Heart left ventricle (tissue), 16 donors: ENCODE measurements at places on chromosomes 2 and 18.

DNA sequence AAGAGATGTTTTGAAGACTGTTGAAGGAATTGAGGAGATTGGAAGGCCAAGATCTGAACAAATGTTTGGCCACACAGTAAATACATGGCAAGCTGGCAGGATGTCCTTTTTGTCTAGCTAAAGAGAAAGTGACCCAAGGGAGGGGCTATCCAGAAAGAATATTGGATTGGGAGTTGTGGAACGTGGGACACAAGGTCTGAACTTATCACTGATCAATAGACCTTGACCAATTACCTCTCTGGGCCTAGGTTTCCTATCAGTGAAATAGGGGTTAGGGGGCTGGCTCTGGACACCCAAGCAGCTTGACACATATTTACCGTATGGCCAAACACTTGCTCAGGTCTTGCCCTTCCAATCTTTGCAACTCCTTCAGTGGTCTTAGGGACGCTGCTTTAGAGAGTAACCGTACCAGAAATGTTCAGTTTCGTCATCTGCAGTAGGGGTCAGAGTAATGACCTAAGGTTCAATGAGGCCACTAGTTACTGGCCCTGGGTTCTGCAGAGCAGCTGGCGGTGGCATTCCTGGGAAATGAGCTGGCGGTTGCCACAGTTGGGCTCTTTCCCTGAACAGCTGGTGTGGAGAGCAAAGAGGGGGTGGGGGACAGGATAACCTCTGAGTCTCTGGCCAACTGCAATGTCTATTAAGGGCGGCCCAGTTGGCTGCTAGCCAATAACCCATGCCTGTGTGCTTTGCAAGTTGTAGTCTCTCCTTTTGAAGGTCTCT, 70.1 kb upstream of the STPG4 start:
- peak; percentile 90 for DNase-seq

DNA sequence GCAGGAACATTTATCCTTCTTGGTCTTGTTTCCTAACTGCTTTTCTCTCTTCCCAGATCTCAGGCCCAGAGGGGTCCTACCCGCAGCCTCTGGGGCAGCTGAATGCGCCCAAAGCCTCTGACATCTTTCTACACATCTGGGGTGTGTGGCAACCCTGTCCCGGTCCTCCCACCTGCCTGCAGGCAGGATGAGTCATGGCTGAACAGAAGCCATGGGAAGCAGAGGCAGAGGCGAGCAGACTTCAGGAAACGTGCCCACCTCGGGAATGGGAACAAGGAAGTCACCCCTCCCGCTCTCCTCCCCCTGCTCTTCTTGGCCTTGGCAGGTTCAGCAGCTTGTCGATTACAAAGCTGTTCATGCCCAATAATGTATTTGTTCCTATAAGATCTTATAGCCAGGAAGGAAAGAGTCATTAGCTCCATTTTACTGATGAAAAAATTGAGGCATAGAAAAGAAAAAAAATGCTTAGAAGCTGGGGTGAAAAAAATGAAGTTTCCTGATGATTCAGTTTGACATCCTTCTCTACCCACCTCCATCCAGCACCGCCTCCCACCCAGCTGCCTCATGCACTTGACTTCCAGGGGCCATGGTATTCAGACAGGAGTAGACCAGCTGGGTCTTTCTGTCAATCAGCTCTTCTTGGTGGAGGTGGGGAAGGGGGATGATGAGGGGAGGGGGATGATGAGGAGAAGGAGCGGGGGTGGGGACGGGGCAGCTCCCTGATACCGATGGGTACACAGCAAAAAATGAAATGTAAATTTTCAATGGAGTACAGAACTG, 10.4 kb upstream of the KCNF1 start:
- DNase-seq: no peak

- DNase-seq: no peak
These were observed 26.7 kb upstream of the APOB start for GRCh38 chr2:21070341-21071257.

- DNase-seq: no peak
These were observed 96.3 kb upstream of the GAREM1 start for GRCh38 chr18:32566960-32567359.

GRCh38 chr2:146818122-146818521, 1026.7 kb upstream of the ACVR2A start:
- no peak for DNase-seq

DNA sequence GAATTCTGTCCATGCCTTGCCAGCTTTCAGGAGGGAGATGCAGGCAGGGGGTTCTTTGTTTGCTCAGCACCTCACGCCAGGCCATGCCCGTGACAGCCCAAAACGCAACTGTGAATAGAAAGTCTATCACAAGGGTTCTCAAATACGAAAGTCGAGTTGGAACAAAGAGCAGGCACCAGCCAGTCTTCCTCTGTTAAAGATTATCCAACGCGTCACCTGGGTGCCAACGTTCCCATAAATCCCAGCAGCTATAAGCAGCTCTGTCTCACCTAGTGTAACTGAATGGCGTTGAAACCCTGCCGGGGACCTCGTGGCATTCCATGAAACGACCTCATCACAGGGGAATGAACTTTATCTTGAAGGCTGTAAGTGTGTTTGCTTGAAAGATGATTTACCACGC, 84.8 kb upstream of the GATA6 start:
- DNase-seq: no peak

DNA sequence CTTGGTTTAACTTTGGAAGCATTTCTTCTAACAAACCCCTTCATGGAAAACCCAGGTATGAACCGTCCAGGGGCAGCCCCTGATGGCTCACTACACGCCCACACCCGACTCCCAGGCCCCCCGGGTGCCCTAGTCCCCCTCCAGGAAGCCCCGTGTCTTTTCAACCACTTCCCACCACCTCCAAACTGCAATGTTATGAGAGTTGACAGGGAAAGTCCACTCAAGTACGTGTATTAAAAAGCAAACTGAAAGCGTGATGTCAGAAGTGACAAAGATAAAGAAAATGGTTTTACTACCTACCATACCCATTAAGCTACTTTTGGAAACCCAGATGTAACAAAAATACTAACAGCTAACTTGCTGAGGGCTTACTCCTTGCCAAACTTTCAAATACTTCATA, 51.5 kb downstream of the L3MBTL4 start:
- no peak for DNase-seq

GRCh38 chr2:217920879-217921603, 81.8 kb downstream of the TNS1 start:
- DNase-seq: peak; percentile 71

DNA sequence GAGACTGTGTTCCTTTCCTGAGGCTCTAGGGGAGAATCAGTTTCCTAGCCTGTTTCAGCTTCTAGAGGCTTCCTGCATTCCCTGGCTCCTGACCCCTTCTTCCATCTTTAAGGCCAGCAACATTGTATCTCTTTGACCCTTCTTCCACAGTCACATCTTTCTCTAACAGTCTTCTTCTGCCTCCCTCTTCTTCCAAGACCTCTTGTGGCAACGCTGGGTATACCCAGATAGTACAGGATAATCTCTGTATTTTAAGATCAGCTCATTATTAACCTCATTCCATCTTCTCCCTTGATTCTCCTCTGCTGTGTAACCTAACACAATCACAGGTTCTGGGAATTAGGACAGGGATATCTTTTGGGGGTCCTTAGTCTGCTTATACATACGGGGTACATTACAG, 8.9 kb upstream of the MYL12A start:
- DNase-seq: no peak

GRCh38 chr2:98026927-98027522, 31.3 kb upstream of the TMEM131 start:
- DNase-seq: no peak

GRCh38 chr2:72999729-73000725, 71.5 kb downstream of the SFXN5 start:
- DNase-seq: no peak

- no peak for DNase-seq
These were observed 81.5 kb downstream of the MARCO start for GRCh38 chr2:119023534-119023933.

GRCh38 chr2:102664471-102664909, 45.1 kb downstream of the SLC9A2 start:
- DNase-seq: no peak

GRCh38 chr18:25592804-25593360, 240.9 kb upstream of the ZNF521 start:
- no peak for DNase-seq

DNA sequence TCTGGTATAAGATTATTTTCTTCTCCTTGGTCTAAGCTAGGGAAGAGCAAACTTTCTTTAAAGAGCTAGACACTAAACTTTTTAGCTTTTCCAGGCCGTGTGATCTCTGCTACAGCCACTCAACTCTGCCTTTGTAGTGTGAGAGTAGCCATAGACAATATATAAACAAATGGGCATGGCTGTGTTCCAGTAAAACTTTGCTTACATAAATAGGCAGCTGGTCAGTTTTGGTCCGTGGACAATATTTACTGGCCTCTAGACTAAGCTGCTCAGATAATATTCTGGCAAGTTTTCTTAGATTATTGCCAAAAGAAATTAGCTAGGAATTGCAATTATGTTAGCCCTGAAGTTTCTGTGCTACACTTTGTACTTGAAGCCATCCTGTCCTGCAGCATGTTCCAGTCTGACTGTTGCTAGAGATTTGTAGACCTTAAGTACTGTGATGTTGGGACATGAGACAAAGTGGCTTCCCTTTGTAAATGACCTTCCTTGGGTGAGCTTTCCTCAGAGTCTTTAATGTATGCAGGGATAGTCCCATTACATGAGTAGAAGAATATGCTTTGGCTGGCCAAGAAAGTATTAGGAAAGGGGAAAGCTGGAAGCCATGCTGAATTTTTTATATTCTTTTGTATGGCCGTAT, 126.9 kb downstream of the SOX11 start:
- no peak for DNase-seq

GRCh38 chr2:190859347-190860297, 21.0 kb upstream of the GLS start:
- no peak for DNase-seq

GRCh38 chr2:128646091-128646490, 327.4 kb upstream of the HS6ST1 start:
- DNase-seq: no peak

DNA sequence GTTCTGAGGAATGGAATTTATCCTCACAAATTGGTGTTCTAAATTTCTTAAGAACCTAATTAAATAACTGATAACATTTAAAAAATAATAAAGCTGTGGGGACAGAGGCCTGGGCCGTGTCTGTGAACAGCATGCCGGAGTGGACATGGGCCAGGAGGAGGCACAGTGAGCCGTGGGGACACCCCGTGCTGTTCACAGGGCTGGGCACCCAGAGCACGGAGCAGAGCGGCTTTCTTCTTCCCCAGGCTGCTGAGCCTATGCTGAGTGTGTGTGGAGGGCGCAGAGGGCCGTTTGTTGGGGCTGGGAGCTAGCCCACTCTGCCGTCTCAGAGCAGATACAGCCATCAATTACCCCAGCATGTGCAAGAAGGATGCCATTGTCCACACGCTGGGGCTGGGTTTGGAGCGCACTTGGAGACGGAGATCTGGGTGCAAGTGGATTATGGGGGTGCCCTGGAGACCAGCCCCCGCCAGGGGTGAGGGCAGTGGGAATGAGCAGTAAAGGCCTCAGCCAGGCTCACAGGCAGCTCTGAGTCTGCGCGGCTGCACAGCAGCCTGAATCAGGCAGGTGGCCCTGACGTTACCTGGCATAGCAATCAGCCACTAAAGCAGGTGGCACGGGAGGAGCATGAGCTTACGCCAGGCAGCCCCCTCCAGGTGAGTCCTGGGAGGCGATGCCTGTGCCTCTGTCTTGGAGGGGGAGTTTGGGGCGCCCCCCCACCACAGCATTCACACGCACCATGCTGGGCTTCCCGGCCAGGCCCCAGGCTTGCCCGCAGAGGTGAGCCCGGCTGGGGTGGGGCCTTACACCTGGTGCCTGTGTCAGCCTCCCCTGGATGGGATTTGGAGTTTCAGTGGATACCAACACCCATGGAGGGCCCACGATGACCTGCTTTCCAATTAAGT, 52.1 kb upstream of the SLC66A3 start:
- no peak for DNase-seq

DNA sequence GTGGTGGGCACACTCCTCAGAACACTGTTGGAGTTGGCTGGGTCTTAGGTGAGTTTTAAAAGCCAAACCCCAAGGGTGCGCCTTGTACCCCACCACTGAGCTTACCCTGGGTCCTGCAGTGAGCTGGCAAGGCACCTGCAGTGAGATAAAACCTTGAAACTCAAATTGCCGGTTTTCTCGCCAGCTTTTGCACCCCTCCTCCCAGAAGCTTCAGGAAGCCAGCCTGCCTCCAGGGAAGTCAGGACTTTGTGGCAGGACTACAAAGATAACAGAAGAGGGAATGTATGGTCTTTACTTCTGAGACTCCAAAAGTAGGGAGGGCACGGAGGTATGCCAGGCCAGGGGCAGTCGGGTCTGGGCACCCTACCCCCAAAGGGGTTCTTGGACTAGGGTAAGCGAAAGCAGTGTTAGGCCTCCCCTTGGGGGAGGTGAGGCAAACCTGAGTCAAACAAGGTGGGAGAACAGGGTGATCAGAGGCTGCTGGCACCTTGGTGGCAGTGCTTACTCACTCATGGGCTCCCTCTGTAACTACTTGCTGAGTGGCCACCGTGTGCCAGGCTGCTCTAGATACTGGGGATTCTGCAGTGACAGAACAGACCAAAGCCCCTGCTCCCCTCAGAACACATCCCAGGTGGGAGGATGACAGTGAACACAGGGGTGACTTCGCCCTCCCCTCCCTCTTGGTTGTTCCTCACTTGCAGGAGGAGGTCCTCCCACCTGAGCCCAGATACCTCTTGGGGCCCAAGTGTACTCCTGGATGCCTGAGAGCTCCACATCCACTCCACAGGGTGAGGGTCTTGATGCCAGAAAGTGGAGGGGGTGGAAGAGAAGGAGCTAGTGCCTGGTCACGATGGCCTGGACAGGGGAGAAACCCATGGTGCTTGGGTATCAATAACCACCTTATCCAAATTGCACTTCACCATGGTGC, 69.3 kb upstream of the RGPD5 start:
- DNase-seq: no peak

- no peak for DNase-seq
These were observed 5.0 kb downstream of the FBLN7 start for GRCh38 chr2:112143150-112143549.

GRCh38 chr2:215660687-215661086, 224.8 kb upstream of the FN1 start:
- no peak for DNase-seq

DNA sequence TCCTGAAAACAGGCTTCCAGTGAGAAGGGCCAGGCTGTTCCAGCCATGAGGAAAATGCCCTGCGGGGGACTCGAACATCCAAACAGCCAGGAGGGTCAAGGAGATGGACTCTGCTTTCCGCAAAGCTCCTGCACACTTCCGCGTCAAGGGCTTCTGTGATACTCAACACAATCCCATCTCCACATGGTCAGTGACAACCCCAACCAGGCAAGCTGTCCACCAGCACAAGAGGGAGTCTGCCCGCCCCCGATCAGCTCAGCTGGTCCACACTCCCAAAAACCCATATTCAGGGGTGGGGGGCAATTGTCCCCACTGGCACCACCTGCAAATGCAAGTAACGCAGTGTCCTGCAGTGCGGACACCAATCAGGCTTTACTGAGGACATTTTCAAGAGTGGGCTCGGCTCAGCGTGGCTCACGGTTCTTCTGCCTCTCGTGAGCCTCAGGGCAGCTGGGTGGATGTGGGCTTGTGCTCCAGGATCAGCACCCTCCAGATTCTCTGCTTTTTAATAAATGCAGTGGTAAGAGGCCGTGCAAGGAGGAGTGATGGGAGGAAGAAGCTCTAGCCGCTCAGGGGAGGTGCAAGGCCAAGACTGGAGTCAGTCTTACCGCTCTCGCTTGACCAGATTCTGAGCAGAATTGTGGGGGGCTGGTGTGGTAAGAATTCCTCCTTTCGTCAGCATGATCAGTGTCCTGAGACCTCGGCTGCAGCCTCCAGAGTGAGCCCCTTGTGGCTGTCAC, 19.5 kb upstream of the CIDEA start:
- DNase-seq: no peak
